ENCODE measurements at places on chromosomes 6 and 20.

DNA sequence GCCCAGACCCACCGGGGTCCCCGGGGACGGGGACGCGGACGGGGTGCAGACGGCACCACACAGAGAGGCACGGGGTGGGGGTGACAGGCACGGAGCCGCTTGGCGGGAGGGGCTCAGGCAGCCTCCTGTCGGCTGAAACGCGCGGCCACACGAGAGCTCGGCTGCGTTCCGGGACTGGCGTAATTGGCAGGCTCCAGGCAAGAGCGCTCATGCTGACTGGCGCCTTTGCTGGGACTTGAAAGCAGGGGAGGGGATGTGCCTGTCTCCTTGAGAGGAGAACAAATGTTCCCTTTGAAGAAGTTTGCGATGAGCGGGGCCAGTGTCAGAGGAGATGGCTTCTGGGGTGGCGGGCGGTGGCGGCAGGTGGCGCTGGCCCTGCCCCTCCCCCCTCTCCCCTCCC lies 25.8 kb downstream of the BHLHE23 start:
- no peak for DNase-seq

DNA sequence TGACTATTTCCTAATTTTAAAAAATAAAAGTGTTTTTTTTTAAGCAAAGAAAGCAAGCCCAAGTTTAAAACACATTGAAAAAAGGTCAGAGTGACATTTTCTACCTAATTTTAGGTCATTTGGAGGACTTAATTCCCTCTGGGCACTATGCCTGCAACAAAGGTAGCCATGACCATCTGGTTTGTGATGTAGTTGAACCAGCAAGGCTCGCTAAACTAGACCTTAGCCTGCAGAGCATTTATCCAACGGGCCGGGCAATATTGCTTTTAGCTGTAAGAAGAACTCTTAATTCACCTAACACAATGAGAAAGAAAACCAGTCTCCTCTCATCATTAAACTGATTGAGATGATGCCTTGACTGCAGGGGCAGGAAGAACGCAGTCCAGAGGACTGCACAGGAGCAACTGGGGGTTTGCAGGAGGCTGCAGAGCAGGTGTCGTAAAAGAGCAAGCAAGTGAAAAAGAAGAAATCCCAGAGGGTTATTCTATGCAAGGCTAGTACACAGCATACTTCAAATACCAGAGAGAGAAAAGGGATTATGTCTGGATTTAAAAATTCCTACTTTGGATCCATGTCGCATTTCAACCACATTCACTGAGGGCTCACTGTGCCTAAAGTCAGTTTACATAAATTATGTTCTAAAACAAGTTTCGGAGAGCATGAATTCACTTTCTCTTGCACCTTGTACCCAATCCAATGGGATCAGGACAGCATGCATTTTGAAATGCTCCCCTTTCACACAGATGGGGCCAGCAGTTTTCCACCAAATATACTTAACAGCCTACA lies 12.8 kb downstream of the TRAF3IP2 start:
- DNase-seq = no peak

GRCh38 chr6:11129908-11130565 lies 18.5 kb upstream of the ERVFRD-1 start:
- no peak for DNase-seq

DNA sequence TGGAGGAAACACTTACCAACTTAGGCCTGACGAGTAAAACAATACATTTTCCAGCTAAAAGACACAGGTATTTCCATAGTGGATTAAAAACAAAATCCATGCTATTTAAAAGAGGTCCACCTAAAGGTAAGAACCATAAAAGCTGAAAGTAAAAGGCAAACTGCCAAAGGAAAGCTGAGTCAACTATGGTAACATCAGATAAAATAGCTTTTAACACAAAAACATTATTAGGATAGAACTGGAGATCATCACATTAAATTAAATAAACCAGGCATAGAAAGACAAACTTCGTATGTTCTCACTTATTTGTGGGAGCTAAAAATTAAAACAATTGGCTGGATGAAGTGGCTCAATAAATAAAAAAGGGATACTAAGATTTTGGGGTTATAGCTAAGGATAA lies 166.8 kb upstream of the SLC22A16 start:
- DNase-seq = no peak

DNA sequence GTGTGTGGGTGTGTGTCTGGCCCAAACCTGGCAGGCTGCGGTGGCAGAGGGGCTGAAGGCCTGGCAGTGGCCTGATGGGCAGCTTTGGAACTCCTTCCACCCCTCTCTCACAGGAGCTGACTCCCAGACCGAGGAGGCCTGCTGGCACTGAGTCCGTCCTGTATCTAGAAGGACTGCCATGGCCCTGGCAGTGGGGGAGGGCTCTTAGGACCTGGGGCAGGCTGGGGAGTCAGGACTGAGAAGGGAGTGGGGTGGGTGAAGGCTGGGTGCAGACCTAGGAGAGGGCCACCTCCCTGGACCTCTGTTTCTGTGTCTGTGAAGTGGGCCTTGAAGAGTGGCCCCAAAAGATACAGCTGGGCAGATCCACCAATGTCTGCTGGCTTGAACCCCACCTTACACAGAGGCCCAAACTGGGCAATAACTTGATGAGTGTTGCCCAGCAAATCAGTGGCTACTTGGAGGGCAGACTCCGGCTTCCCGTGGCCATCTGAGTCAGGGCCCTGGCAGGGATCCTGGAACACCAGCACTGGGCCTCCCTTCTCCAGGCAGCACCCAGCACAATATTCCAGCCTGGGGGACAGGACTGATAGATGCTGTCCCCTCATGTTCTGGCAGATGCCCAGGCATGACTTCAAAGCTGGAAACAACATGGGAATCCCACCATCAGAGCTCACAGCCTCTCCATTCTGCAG lies 46.7 kb upstream of the BLCAP start:
- no peak for DNase-seq

DNA sequence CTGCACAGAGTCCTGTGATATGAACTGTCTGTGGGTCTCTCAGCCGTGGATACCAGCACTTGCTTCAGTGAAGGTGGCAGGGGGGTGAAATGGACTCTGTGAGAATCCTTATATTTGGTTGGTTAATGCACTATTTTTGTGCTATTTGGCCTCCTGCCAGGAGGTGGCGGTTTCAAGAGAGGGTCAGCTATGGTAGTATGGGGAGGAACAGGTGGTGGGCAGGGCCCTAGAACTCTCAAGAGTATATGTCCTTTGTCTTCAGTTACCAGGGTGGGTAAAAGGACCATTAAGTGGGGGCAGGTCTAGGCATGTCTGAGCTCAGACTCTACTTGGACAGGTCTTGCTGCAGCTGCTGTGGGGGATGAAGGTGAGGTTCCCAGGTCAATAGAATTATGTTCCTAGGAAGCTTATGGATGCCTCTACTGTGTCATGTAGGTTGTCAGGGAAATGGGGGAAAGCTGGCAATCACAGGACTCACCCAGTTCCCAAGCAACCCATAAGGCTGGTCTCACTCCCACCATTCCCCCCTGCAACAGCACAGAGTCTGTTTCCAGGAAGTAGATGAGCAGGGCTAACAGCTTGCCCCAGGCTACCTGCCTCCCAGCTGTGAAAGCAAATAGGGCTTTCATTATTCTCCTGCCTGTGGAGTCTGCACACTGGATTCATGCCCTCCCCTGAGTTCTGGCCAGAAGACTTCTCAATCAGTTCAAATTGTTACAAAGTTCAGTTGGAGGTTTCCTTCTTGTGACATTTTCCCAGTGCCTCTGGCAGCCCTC lies 56.8 kb upstream of the PHIP start:
- DNase-seq = no peak

DNA sequence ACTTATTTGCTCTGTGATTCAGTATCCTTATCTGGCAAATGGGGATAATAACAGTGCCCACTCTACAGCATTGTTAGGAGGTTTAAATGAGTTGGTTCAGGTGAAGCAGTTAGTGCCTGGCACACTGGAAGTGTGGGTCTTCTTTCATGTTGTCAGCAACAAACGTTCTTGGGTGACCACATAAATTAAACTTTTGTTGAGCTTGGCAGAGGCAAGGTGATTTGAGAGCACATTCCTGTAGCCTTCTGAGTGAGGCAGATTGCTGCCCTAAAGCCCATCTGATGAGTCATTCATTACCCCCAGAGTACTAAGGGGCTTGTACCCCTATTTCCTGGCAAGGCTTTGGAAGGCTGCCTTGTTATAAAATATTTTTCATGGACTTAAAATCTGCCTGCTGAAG lies 25.8 kb downstream of the SEC23B start:
- DNase-seq = no peak

- DNase-seq = no peak
These were observed 93.4 kb downstream of the THBS2 start for GRCh38 chr6:169160091-169160854.

DNA sequence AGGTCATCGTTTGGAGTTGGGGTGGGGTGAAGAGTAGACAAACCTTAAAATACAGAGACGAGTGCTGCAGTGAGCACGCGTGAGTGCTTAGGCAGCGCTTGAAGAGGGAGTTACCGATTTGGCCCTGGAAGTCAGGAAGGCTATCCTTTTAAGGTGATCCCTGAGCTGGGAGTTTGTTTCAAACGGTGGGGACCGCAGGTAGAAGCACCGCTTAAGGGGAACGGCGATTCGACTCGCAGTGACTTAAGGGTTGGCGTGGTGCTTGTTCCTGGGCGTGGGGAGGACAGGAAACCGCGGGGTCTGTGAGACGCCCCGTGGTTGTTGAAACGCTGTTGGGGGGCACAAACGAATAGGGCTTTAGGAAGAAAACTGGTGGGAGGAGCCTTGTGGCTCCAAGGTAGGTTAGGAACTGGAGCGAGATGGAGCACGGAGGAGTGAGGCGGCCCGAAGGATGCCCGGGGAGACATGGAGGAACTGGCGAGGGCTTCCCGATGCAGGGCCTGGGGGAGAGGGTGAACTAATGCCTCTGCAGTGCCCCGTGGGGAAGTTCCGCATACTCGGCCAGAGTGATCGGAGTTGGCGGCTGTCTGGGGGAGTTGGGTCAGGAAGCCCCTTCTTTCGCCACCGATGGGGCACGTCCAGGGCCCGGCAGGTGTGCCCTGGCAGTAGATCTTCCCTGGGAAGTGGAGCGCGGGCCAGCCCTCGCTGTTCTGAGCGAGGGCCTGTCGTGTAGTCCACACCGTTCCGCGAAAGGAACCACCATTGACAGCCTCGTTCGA lies 1.3 kb upstream of the CDYL start:
- DNase-seq = no peak

- DNase-seq = peak; percentile 22
These were observed 7.5 kb upstream of the CCDC28A start for GRCh38 chr6:138765896-138766655.

GRCh38 chr20:25439328-25439727 lies 31.9 kb downstream of the GINS1 start:
- no peak for DNase-seq

- no peak for DNase-seq
These were observed 301.0 kb downstream of the HACE1 start for GRCh38 chr6:104558746-104559145.

- DNase-seq = no peak
These were observed 59.7 kb downstream of the YTHDF1 start for GRCh38 chr20:63156221-63156671.

GRCh38 chr6:153032255-153032882 lies 29.9 kb upstream of the MTRF1L start:
- no peak for DNase-seq

GRCh38 chr20:45282700-45283550 lies 23.7 kb upstream of the RBPJL start:
- DNase-seq = no peak

GRCh38 chr6:92777146-92777740 lies 642.1 kb downstream of the EPHA7 start:
- peak; percentile 32 for DNase-seq

DNA sequence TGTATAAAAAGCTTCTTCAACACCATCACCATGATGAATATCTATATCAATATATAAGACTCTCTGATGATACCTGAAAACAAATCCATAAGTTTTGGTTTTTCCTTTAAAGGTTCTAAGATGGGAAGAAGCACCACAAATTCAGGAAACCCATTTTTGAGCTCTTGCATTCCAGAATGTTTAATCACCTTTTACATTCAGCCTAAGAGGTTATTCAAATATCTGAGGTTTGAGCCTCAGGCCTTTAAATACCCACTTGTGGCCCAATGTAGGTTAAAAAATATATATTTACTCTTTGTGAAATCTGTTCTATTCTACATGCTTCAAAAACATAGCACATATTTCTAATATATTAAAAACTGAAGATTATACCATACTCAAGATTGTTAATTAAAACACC lies 17.6 kb downstream of the HDAC2 start:
- no peak for DNase-seq

DNA sequence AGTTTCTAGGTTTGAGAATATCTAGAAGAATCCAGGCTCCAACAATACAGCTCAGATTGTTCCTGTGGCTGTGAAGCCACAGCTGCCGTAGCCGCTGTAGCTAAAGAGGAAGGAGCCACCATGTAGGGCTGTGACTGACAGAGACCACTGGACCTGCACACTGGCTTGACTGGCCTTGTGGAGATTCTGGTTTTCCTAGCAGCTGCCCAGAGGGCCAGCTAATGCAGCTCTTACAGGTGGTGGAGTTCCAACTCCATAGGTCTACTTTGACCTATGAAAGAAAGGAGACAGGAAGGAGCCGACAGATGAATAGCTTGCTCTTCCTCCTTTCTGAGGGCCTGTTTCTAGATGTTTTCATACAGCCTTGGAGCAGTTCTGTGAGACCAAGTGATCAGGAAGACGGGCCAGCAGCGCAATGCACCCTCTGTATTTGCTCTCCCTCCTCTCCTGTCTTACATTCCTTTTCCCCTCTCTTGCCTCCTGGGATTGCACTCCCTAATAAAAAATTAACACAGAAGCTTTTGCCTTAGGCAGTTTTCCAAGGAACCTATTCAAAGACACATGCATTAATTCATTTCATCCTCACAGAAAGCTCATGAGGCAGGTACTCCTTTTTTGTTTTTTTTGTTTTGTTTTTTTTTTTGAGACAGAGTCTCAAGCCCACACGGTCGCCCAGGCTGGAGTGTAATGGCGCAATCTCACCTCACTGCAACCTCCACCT lies 51.8 kb upstream of the MYB start:
- no peak for DNase-seq

DNA sequence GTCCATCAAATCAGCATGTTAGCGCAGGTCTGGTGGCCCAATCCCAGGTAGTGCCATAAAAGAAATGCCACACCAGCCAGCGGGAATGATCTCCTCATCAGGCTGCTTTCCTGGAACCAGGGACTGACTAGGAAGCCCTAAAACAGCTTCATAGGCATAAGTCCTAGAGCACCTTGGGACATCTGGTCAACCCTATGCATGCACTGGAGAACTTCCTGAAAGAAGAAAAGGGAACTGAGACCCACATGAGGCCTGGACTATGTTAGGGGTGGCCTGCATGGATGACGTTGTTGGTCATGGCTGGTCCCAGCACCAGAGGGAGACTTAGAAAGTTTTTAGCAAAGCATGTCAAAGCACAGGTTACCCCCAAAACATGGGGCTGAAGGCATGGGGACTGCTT lies 7.6 kb upstream of the KCNK16 start:
- no peak for DNase-seq

GRCh38 chr6:44704240-44705150 lies 317.0 kb downstream of the CDC5L start:
- DNase-seq = no peak
